Left colon (tissue), 2 donors: ENCODE measurements at places on chromosomes 3 and 15.
A peak's percentile ranks its signal among the peaks of the same experiment; 100 is the strongest.

DNA sequence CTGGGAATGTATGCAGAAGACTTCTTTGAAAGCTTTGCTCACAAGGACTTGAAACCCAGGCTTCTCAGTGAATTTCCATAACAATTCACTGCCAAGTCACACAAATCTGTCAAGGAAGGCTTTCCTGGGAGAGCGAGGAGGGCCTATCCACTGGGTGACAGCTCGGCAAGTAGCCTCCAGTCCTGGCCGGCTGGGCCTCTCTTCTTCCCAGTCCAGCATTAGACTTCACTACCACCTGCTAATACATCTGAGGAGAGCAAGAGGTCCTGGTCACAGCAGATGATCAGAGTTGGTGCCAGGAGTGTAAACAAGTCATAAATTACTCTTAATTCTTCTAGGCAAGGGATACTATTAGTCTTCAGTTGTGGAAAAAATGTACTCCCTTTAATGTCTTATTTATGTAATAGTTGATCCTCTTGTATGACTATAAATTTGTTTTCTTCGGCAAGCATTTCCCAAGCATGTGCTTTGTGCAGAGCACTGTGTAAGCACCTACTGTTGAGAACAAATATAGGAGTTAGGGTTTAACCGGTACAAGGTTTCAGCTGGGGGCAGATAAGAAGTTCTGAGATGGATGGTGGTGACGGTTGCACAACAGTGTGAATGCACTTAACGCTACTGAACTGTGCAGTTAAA is 162.9 kb downstream of the VGLL4 start:
- no peak for DNase-seq

DNA sequence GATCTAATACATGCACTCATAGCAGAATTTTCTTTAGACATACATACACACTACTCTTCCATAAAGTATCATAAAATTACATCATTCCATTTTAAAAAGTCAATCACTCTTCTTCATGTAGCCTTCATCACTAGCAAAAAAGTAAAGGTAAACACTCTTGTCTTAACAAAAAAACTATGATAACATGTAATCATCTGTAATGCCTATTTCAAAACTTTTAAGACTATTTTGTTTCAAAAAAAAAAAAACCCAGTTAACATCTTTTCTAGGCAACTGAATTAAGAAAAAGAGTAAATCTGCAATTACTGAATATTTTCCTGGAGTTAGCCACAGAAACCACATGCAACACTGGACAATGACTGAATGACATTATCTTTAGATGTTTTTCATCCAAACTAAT is 4.8 kb downstream of the TBC1D5 start:
- DNase-seq: no peak

DNA sequence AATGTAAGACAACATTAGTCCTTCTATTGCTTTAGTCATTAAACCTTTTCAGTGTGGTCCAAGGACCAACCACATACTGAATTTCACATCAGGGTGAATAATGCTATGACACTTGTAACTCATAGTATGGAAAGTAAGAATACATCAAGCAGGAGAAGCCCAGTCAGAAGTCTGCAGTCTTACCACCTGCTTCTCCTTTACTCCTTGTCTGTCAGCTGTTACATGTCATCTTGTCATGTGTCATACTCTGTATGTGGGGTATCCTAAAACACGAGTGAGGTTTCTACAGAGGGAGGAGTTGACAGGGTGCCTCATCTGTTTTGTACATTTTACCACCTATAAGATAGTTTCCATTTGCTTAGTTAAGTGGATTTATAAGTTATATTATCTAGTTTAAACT is 32.8 kb upstream of the EID1 start:
- no peak for DNase-seq

DNA sequence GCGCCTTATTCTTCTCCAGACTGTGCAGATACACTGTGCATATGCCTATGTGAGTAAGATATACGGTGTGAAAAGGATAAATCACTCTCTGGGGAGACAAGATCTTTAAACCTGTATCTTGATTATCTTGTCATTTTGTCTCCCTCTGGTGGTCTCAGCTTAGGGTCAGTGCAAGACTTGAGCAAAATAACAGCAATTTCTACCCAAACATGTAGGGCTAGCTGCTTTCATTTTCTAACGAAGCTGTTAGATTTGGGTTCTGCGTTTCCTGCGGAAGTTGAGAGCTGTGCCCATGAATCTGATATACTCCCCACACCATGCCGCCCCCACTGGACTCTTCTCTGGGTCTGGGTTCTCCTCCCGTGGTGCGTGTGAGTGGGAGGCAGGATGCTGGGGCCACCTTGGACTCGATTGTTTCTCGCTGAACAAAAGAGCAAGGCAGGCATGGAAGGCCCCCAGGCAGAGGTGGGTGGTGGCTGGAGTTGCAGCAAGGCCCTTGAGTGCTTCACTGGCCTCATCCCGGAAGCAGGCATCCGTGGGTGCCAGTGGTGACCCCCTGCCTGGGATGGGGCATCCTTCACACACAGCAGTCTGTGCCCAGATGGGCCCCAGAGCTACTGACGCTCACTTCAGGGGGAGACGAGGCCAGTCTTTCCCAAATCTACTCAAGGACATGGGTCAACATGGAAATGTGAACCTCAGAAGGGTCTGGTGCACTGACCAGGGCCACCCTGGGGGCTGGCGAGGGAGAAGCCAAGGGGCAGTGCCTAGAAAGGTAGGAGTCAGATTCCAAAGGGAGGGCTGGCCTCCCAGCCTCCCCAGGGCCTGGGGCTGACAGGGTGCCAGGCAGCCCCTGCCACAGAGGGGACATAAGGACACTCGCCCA is 179.6 kb downstream of the NSMCE3 start:
- DNase-seq: peak; percentile 15

- no peak for DNase-seq
These were observed 174.6 kb downstream of the CHST2 start for GRCh38 chr3:143294188-143294587.

DNA sequence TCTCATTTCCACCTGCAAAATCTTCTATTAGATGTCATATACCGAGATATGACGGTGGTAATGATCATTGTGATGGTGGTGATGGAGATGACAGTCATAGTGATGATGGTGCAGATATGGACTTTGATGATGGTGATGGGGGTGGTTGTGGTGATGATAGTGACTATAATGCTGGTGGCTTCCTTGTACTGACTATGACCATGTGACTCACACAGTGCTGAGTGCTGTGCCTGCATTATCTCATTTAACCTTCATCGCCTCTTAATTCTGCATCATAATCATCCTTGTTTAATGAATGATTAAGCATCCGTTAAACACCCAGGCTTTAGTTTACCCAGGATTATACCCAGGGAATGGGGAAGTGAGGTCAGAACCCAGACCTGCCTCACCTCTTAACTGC is 331.7 kb downstream of the FEZF2 start:
- no peak for DNase-seq

DNA sequence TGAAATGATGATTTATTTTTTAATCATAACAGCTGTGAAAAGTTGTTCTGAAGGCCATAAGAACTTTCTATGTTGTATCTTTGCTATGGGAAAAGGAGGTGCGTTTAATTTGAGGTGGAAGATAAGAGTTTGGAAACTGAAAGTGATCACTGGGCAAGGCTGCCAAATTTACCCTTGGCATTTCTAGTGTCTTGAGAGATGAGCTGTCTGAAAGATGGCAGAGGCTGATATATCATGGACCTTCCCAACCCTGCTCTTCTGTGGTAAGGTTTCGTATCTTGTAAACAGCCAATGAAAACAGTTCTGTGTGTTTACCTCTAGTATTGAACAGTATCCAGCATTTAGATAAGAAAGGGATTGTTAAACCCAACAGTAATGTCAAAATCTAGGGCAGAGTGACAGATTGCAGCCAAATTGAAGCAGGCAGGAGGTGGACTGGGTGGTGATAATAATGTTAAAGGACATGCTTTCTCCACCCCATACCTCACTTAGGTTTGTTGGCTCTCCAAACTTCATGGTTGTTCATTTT is 15.8 kb upstream of the NFKBIZ start:
- DNase-seq: no peak

DNA sequence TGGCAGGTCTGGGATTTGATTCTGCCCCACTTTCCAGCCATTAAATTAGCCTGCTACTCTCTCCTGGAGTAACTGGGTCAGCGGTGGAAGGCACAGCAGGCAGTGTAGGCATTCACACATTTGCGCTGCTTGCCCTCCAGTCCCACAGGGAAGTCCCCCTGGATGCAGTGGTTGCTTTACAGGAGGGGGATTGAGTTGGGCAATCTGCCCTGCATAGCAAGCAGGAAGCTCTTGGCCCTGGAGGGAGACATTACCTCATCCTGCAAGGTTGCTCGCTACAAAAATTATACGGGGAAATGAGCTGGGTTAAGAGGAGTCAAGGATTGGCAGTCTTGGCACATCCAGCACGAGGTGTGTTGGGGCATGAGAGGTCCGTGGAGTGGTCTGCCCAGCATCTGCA is 14.8 kb downstream of the MCM2 start:
- DNase-seq: no peak

DNA sequence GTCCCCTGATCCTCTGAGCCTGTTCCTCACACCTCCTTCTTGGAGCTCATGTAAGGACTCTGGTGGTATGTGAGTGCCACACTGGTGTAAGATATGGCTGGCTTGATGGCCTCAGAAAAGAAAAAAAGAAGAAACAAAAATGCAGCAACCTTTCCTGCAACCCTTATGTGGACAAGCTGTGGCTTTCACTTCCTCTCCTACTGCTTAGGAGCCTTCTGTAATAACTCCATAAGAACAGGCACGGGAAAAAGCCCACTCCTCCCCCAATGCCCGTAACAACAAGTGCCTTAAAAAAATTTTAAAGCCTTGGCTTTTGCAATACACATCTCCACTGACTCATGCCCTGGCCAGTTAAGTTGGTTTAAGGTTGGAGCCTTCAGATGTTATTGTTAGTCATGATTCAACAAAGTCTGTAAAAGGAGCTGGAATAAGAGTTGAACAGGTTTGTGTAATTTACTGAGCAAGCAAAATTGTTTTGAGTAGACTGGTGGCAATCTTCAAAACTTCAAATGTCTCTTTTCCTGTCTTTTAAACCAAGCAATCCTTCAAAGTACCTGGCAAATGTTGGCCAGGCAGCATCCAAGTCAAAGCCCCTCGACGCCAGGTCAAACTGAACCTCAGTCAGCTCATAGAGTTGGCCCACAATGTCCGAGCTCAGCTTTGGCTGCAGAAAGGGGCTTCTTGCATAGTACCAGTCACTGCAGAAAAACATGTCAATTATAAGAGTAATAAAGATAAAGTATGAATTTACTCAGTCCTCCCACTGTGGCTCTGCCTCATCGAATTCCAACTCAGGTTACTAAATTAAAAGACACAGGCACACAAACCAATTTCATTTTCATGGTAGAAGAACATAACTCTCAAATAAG is 22.9 kb downstream of the FYCO1 start:
- no peak for DNase-seq

DNA sequence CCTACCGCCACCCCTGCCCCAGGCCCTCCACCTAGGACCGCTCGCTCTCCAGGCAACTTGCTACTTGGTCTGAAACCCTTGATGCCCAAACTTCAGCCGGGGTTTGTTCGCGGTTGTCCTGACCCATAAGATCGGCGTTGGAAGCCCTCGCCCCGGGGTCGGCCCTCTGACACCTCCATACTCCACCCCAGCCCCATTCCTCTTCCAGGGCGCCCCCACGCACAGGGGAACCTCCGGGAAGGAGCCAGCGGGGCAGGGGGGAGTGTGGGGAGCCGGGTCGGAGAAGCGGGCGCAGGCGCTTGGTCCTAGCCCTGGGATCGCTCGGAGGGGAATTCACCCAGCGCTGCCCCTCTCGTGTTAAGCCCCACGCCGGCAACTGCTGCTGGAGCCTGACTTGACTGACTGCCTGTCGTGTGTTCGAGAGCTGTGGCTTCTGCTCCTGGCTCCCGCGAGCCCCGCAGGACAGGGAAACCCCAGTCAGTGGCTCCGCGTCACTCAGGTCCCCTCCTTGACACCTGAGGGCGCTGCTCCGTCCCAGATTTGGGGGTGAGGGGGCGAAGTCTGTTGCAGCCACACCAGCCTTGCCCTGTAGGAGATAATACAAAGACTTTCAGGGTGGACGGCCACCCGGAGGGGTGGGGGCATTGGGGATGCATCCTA is 675 bp downstream of the RYR3 start:
- DNase-seq: no peak

- DNase-seq: no peak
These were observed 23.1 kb upstream of the USP3 start for GRCh38 chr15:63481105-63481810.

GRCh38 chr3:116442331-116443021 is 2.8 kb downstream of the LSAMP start:
- no peak for DNase-seq

GRCh38 chr3:38019658-38020341 is 9.6 kb downstream of the PLCD1 start:
- peak; percentile 50 for DNase-seq

DNA sequence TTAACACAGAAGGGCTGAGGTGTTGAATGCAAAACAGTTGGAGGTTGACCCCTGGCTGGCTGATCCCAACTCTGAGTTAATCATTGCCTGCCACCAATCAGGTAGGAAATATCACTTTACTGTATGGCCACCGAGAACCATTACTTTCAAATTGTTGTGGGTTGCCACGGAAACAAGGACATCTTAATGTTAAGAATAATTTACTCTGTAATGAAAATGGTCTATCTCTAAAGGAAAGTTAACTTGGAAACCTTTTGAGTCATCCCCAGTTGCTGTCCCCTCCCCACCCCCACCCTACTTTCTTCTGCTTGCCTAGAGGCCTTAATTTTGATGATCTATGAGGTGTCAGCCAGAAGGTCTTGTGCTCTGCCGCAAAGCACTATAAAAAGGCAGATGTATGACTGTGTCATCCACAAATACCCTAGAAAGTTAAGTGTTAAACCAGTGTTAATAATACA is 78.7 kb upstream of the SNRK start:
- no peak for DNase-seq

DNA sequence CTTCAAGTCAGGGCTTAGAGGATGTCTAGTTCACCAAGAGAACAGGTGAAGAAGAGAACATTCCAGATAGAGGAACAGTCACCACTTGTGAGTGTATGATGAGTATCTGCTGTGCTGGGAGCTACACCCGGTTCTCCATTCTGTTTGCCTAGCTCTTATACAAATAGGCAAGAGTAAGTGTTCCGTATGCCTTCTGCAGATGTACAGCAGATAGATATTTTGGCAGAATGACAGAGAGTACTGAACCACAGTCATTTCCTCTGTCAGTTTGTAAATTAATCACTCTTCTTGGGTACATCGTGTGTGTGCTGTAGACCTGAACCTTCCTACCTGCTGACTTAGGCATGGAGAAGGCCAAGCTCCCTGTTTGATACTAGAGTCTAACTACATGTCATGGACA is 108.3 kb upstream of the CTDSPL start:
- no peak for DNase-seq

DNA sequence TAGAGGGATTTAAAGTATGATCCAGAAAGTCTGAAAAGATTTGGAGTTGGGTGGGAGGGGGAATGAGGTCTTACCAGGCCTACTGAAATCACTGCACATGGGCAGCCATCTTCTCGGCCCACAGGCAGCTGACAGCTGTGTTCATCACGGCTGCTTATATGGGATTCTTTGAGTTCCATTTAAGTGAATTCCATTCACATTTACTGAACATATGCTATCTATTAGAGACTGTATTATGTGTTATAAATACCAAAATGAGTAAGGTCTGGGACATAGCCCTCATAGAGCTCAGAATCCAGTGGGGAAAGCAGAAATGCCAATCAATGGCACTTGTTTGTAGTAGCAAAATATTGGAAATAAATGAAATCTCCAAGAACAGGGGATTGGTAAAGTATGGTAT is 91.1 kb downstream of the TRIM42 start:
- no peak for DNase-seq
